ENCODE measurements at places on chromosomes 13 and 19. TPM values are rescaled to one million over a fixed set of nuclear protein-coding genes. Genes with fewer than 3 reads are reported as not detected.

Gene METTL21C
- not detected for total RNA-seq

Gene FFAR3
- total RNA-seq, result not detected

Gene SBNO2
- total RNA-seq, result 28.1 TPM

Gene RAB20
- total RNA-seq, result 1.4 TPM

Gene TJP3
- total RNA-seq, result 0.53 TPM
